ENCODE measurements at places on chromosomes 1 and 21.
A peak's percentile ranks its signal among the peaks of the same experiment; 100 is the strongest.

- DNase-seq, result no peak
Observed at GRCh38 chr21:35529171-35529863, 480.2 kb upstream of the RUNX1 start.

DNA sequence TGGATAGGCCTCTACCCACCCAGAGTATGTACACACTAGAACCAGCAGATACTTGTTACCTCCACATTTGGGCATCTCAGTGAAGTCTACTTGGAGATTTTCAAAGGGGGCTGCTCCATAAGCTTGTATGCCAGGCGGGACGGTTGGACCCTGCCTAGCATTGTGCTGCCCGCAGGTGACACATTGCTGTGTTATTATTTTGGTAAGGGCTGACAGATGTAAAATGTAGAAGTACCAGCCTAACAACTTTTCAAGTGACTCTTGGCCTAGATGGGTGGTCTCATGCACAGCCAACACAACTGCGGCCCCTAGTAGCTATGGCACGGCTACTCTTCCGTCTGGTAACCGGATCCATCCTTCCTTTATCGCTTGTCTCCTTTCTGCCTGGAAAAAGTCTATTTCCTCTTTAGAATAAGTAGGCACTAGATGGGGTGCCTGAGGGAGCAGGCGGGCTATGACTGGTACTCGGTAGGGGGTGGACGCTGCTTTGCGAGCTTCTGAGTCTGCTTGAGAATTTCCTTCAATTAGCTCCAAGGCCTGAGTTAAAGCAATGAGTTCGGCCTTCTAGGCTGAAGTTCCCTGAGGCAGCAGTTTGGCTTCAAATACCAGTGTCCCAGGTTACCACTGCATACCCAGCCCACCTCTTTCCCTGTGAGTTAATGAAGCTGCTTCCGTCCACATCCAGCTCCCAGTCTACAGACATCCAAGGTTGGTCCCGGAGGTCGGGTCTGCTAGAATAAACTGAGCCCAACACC lies 405.3 kb downstream of the TGFB2 start:
- DNase-seq, result no peak

GRCh38 chr1:246705368-246705767 lies 18.8 kb upstream of the SCCPDH start:
- DNase-seq, result no peak

DNA sequence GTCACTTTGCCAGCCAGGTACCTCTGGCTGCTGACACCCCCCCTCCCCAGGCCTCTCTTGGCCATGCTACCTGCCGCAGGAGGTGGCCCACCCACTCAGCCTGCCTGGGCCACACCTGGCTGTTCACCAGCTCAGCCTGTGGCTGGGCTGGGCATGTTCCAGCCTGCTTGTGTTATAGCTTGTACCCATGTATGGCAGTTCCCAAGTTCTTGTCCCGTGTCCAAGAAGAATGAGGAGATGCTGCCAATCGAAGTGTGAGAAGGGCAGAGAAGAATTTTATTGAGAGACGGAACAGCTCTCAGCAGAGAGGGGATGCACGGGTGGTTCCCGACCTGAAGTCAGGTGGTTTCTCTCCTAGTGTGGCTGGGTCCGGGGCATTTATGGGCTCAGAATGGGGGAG lies 3.9 kb upstream of the MMEL1 start:
- DNase-seq, result no peak

GRCh38 chr21:44625756-44626155 lies 1.1 kb upstream of the KRTAP10-9 start:
- no peak for DNase-seq

- no peak for DNase-seq
Observed at GRCh38 chr1:155537193-155537592, 25.4 kb downstream of the ASH1L start.

- no peak for DNase-seq
Observed at GRCh38 chr1:59901770-59902388, 24.7 kb downstream of the CYP2J2 start.

DNA sequence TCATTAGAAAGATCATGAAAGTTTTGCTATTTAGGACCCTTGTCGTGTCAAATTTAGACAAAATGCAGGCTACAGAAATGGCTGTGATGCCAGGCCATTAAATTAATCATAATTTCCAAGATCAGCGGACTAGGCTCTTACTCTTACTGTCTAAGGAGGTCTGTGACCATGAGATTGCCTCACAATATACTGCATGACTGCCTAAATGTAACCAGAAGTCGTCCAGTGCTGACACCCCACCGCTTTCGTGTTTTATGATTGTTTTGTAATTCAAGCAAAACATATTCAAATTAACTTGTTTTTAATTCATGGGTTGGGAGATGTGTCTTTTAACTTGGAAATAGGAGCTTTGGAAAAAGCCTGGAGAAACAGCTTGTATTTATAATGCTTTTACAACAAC lies 947.5 kb downstream of the BRINP3 start:
- DNase-seq, result peak; percentile 22
